ENCODE measurements at places on chromosomes 6 and 20.

GRCh38 chr20:21184819-21185218 lies 58.9 kb downstream of the KIZ start:
- no peak for DNase-seq

- DNase-seq: no peak
Observed at GRCh38 chr6:134519465-134519864, 201.6 kb upstream of the SGK1 start.

DNA sequence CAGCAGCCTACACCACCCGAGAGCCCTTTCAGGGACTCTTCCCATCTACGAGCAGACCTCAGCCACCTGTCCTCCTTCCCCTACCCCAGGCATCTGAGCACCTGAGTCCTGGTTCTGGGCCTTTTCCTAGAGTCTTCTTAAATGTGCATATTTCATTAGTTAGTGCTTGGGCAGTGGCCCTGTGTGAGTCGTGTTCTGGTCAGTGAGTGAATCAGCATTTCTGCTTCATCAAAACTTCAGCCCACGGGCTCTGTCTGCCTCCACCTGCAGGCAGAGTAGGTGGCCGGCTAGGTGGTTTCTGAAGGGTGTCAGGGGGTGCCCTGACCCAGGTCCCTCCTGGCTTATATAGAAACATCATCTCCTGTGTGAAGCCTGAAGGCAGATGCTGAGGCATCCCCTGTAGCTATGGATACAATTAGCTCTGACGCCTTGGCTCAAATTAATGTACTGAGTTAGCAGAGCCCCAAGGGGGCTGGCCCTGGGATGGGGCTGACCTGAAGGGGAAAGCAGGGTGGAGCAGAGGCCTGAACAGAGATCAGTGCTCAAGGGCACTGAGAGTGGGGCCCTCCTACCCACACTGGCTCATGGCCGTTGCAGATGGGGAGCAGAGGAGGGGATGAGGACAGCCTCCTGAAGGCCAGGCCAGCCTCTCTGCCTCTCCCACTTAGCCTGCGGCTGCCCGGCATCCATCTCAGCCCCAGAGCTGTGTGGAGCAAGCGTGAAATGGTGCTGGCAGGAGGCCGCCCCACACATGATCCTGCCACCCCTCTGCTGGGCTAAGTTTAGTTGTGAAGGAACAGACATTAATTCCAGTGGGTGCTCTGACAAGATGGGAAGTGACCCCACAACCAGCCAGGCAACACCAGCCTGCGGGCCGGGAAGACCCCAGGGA lies 13.6 kb downstream of the IP6K3 start:
- no peak for DNase-seq

GRCh38 chr6:47106216-47106615 lies 64.1 kb upstream of the ADGRF1 start:
- DNase-seq: no peak

DNA sequence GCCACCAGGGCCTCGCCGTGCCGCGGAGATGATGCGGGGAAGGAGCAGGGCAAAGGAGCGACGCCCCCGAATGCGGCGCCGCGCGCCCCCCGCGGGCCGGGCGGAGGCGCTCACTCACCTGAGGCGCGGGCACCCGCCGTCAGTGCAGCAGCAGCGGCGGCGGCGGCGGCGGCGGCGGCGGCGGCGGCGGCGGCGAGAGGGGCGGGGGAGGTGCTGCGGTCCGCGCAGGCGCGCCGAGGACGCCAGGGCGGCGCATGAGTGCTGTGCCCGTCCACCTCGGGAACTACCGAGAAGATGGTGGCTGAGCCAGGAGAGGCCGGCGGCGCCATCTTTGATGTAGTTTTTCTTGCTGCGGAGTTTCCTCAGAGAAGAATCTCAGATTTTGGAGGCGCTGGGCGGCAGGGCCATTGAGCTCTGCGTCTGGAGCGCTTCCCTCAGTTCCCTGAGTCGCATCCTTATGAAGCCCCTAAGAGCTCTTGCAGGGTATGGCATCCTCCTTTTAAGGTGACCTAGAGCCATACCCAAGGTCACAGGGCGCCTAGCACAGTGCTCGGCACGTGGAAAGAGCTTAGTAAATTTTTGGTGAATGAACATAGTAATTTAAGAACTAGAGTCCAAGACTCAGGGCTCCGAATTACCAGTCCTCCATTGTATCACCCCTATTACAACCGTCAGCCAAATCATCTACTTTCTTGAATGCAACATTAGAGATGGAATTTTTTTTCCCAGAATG lies at the start of gene NDRG3:
TSS of gene NDRG3 (minus strand) at position 164 of the 733 bp plus-strand sequence. CDS start 24,355 bp downstream, outside the sequence.
- peak; percentile 78 for DNase-seq

- DNase-seq: no peak
Observed at GRCh38 chr6:83708970-83709747, at the start of gene SNAP91. SNAP91 (minus strand) TSS chr6:83709101; CDS start chr6:83707927, 1,174 bp downstream.

- DNase-seq: peak; percentile 60
Observed at GRCh38 chr6:7919871-7920270, 9.3 kb upstream of the TXNDC5 start.

GRCh38 chr6:76275746-76276145 lies 203.3 kb upstream of the IMPG1 start:
- no peak for DNase-seq

DNA sequence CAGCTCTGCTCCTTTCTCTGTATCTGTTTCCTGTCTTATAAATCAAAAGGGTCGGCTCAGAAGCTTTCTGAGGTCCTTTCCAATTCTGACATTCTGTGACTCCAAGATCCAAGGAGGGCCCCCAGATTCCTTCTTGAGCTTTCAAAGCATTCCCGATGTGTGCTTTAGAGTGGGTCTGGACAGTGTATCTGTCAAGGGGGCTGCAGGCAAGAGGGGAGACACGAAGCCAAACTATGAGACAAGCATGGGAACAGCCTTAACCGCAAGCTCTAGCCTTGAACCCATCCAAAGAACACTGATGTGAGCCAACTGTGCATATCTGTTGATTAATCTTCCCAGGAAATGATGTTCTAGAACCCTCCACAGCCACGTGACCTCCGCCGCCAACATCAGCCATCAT lies 73.8 kb downstream of the TSHZ2 start:
- DNase-seq: no peak

DNA sequence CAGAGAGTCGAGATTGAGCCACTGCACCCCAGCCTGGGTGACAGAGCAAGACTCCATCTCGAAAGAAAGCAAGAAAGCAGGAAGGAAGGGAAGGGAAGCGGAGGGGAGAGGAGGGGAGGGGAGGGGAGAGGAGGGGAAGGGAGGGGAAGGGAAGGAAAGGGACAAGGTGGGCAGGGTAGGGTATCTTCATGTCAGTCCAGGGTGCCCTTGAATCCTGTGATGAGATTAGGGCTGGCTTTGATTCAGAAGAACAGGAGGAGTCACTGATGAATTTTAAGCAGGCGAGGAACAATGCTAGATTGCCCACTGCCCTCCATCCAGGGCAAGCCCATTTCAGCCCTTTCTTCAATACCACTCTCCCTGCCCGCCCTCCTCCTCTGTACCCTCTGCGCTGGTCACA lies 35.0 kb upstream of the EPB41L1 start:
- no peak for DNase-seq

DNA sequence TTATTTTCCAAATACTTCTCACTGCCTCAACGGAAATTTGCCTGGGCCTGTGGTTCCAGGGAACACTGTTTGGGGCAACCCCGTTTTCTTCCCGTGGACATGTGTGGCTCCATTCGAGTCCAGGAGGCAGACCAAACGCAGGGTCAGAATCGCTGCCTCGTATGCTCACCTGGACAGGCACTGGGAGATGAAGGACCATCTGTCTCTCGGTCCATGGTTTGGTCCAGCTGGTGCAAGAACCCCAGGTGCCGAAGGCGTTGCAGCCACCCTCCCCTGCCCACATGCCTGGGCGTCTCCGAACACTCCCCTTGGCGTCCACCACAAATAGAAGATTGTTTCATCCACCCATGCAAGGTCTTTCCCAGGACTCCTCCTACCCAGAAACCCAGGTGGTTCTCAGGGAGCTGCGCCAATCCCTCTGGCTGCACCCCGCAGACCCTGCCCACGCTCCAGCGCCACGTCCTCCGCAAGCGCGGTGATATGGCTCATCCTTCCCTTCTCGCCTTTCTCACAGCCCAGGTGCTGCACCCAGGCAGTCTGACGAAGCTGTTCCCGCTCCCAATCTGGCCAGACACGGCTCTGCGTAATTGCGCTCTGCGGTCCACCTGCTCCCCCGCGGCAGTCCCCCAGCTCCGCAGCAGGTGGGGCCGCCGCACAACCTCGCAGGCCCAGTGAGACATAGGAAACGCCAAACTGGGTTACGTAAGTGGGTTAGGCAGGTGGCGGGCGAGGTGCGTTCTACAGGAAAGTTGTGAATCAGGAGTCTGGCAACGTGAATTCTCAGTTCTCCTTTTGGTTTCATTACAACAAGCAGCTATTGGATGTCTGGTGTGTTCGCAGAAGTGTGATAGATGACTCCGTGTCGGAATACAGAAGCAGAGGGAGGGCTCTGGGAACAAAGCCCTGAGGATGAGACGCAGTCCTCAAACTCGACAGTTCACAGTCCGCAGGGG lies 146.2 kb upstream of the ECI2 start:
- DNase-seq: no peak

GRCh38 chr20:1619861-1620444 lies at the start of gene SIRPB1:
SIRPB1 (minus strand) TSS chr20:1620009; CDS start chr20:1619944, 65 bp downstream.
- no peak for DNase-seq

- no peak for DNase-seq
Observed at GRCh38 chr6:157985378-157986155, 3.9 kb downstream of the SYNJ2 start.

All from HCT116 (cell line).